ENCODE measurements at places on chromosomes 7 and 10.

- DNase-seq, result no peak
Observed at GRCh38 chr7:33727315-33727714, 178.0 kb upstream of the BMPER start.

DNA sequence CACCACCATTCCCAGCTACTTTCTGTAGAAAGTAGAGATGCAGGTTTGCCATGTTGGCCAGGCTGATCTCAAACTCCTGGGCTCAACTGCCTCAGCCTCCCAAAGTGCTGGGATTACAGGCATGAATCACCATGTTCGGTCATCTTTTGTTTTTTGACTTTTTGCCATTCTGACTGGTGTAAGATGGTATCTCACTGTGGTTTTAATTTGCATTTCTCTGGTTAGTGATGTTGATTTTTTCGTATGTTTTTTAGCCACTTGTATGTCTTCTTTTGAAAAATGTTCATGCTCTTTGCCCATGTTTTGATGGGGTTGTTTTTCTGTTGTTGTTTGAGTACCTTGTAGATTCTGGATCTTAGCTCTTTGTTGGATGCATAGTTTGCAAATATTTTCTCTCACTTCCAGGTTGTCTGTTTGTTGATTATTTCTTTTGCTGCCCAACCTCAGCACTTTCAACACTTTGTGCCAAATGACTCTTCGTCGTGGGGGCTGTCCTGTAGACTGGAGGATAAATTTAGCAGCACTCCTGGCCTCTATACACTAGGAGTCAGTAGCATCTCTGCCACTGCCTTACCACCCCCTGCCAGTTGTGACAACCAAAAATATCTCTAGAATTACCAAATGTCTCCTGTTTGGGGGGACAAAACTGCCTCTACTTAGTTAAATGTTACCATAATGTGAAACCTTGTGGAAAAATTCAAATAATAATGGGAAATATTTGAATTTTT lies 6.5 kb upstream of the CPED1 start:
- no peak for DNase-seq

- no peak for DNase-seq
Observed at GRCh38 chr7:152521420-152522337, 85.9 kb upstream of the KMT2C start.

GRCh38 chr10:22925088-22925487 lies 2.8 kb upstream of the ARMC3 start:
- no peak for DNase-seq

- DNase-seq, result no peak
Observed at GRCh38 chr10:110765513-110766319, 106.0 kb upstream of the PDCD4 start.

DNA sequence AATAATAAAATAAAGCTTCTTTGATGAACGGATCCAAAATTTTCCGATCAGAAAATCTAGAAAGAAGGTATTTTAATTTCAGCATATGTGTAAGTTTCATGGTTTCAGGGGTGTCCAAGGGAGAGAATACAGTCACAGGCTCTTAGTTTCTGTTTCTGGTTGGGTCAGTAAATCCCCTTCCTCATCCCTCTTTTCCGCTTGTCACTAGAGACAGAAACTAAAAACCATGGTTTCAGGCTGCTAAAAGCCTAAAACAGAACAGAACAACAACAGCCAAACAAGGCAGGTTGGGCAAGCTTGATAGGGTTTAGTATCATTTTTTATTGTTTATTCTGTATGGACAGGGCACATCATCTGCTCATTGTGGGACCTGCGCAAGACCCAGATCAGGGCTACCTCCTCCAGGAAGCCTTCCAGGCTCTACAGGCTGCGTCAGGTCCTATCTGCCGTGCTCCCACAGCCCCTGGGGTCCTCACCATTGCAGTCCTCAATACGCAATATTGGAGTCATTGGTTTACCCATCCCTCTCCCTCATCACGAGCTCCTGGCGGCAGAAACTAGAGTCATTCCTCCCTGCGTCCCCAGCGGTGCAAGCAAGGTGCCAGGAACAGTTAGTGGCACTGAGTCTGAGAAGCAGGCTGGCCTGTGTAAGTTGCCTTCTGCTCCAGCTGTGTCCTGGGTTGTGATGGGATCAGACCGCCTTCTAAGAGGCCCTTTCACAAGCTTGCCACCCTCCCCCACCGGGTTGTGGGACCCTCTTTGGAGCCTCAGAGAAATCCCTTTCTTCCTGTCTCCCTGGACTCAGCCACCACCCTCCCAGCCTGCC lies 70.2 kb upstream of the CUX1 start:
- DNase-seq, result no peak

DNA sequence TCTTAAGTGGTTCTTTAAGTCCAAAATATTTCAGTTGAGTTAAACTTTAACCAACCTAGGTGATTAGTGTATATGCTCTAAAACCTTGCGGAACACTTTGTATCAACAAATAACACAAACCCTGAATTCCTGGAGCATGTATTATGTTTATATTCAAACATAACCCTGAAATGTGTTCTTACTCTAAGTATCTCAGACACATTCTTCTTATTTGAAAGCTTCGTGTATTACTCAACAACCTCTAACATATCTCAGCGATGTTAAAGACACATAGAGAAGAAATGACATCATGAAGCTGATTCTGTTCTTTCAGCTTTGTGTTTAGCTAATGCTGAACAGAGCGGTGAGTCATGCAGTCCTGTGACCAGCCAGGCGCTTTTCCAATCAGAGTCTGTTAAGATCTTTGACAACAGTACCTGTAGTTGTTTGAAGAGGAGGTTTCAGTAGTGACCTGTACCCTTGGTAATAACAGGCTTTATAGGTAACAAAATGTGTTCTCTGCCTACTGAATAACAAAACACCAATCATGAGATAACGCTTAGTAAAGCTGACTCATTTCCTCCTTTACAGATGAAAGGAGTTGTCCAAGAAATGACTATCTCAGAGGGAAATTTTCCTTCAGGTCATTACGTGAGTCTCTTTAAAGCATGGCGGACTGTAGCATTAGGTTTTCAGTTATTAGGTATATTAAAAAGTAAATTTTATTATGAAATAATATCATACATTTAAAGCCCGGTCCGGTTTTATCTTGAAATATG lies 67.3 kb upstream of the KLF6 start:
- DNase-seq, result peak; percentile 39

DNA sequence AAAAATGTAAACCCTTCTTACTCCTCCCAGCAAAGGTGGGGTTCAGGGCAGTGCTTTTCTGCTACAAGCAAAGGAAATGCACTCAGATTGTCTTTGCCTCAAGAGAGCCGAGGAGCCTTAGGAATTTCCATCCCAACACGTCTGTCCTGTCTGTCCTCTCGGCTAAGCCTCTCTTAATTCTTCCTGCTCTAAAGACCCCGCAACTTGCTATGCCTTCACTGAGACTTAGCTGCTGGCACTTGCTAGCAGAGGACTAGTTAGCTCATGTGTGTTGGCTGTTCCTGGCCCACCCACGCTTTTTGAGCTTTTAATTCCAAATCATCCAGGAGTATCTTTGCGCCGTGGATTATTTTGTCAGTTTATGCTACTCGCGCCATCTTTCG lies 481 bp upstream of the NPM3 start:
- no peak for DNase-seq

DNA sequence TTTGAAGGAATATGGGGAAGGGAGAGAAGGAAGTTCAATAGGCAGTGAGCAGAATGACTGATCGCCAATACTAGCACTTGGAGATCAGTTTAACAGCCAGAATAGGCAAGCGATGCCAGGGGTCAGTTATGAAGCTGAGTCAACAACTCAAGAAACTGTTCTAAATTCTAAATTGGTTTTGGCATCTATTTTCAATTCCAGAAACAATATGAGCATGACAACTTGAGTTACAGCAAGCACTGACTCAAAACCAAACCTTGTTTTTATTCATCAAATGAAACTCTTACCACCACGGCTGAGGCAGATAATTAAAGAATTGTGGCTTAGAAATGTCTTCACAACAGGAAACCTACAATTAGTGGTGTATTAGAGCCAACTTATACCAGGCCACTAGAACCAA lies 180.5 kb upstream of the ASAH2 start:
- peak; percentile 14 for DNase-seq

GRCh38 chr7:30933124-30933974 lies 21.7 kb downstream of the AQP1 start:
- no peak for DNase-seq

DNA sequence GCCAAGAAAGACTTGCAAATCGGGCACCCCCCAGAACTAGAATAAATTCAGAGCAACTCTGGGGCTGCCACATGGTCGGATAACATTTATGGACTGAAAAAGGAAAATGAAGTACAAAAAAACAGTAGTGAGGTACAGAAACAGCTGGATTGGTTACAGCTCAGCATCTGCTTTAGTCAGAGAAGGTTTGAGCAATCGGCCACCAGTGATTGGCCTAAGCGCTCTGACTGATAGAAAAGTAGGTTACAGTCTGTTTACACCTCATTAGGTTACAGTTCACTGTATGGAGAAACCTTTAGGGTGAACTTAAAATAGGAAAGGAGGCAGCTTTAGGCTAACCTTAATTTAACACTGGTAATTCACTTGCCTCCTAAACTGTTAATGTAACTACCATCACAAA lies 102.0 kb upstream of the DKK1 start:
- no peak for DNase-seq

- DNase-seq, result no peak
Observed at GRCh38 chr10:4658777-4659176, 167.2 kb upstream of the AKR1E2 start.

GRCh38 chr7:107661081-107661864 lies 645 bp downstream of the SLC26A4 start:
- DNase-seq, result peak; percentile 37

GRCh38 chr10:94710578-94710977 lies 27.0 kb downstream of the CYP2C18 start:
- no peak for DNase-seq

GRCh38 chr7:18570441-18570840 lies 74.9 kb downstream of the HDAC9 start:
- no peak for DNase-seq
